ENCODE measurements at places on chromosomes 3 and 15.
A peak's percentile ranks its signal among the peaks of the same experiment; 100 is the strongest.

- no peak for DNase-seq
These were observed 26.7 kb upstream of the COL6A6 start for GRCh38 chr3:130490241-130490640.

DNA sequence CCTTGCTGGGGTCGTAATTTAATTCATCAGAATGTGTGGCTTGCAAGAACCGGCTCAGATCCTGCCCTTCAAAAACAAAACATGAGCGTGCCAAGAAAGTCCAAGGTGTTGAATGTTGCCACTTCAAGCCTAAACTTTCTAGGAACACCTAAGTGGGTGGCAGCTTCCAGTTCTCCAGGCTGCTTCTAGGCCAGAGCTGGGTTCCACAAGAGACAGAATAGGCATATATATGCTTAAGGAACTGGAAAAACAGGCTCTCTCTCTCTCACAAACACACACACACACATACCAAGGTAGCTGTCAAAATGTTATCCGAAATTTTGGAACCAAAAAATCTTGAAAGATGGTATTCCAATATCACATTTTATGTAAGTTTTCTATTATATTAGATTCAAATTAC is 890 bp upstream of the ADIPOQ start:
- no peak for DNase-seq

- no peak for DNase-seq
These were observed 91.6 kb downstream of the DNASE1L3 start for GRCh38 chr3:58119186-58119585.

GRCh38 chr3:12372741-12373280 is 83.9 kb downstream of the PPARG start:
- no peak for DNase-seq

- no peak for DNase-seq
These were observed 116.6 kb downstream of the DNAJB8 start for GRCh38 chr3:128349963-128350599.

DNA sequence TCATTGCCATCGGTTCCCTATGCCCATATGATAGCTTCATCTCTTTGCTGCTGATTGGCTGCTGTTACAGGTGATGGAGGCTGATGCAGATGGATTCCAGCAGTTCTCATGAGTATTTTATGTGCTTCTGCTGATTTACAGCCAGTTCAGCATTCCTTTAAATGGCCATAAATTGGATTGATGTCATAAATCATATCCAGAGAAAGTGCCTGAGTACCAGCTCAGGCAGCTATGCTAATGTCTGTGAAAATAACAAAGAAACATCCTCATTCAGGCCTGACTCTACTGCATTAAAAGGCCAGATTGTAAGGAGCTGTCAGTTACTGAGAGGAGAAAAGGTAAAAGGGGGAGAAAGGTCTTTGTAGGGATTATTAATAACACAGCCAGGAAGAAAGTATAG is 756.8 kb downstream of the IGSF11 start:
- DNase-seq, result no peak

DNA sequence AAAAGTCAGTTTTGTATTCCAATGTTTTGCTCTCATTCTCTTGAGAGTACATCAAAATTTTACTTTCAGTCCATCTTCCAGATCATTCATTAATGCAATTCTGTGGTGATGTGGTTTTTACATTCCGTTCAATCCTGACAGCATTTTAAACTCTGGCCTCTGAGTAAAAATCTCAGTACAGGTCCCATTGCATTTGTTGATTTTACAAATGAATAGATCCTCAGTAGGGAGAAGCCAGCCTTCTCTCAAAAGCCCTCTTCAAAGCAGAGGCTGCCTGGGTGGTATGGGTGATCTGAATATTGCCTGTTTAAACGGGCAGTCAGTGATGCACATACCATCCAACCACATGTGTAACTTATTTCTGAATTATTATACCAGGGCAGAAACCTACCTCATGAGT is 72.5 kb upstream of the TSC22D2 start:
- DNase-seq, result no peak

DNA sequence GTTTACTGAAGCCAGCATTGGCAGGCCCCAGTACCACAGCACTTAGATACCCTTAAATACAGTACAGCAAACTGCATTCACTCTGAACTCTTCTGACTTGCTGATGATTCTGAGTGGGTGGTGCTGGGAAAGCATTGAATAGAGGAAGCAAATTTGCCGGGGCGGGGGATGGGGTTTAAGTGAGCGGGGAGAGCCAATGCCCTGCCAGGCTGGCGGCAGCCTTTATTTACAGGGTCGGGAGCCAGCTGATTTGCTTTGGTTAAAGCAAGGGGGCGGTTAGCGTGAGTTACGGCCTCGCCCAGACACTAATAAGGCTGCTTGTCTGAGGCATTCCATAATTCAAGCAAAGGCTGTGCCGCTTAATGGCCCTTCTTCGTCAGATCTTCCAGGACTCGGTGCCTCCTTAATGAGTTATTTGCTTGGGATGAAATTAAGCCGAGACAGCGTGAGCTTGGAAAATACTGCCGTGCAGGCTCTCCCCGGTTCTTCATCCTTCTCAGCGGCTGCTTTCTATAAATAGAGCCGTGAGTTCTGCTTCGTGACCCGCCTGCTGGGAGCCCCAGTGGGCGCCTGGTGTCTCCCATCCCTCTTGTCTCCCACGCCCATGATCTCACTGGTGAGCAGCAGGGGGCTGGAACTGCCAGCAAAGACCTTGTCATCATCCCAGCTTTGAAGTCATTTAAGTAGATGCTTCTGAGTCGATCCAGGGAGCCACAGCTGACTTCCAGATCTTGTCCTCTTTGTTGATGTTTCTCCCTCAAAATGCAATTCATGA is 25.8 kb downstream of the SPSB4 start:
- DNase-seq, result no peak

DNA sequence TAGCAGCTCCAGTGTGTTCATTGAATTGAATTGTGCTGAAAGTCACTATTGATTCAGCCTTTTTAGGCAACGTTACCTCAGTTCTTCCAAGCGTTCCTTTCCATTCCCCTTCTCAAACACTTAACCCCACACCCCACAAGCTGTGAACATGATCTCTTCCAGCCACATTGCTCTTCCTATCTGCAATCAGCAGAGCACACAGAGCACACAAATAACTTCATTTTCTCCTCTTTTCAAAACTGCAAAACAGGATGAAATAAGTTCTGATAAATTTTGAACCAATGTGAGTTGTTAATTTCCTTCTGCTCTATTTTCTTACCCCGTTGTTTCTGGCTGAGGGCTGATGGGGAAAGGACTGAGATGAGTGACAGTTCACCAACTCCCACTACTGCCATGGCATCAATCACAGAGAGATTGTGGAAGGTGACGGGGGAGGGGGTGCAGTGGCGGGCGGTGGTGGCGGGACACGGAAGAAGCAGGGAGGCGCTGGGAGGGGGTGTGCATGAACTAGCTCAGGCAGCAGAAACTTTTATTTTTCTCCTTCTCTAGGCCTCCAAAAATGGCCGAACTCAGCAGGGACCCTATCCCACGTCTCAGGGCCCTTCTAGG is 147.2 kb downstream of the SSR3 start:
- DNase-seq, result no peak

DNA sequence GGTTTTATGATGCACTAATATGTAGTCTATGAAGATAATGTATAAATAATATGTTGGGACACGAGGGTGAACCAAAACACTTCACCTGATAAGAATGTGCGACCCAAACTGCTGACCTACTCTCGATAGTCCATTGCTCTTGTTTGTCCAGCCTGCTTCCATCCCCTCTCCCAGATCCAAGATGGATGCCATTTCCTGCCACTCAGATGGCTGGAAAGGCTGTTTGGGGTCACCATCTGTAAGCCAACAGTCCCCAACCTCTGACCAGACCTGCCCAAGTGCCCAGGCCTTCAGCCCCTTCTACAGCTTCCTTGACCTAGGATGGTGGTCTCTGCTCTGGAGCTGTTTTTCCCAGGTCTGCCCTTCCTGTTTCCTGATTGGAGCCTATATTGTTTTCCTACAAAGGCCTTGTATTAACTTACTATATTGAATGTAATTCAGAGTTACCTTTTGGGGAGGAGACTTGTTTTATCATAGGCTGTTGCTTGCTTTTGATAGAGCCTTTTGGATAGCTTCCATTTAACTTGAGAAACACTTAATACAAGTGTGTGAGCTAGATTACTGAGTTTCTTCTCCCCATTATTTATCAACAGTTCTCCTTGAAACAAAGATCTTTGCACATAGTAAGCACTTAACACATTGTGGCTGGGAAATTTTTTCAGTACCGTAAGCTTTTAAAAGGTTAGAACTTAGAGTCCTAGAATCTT is 5.0 kb upstream of the PAQR9 start:
- DNase-seq, result no peak

DNA sequence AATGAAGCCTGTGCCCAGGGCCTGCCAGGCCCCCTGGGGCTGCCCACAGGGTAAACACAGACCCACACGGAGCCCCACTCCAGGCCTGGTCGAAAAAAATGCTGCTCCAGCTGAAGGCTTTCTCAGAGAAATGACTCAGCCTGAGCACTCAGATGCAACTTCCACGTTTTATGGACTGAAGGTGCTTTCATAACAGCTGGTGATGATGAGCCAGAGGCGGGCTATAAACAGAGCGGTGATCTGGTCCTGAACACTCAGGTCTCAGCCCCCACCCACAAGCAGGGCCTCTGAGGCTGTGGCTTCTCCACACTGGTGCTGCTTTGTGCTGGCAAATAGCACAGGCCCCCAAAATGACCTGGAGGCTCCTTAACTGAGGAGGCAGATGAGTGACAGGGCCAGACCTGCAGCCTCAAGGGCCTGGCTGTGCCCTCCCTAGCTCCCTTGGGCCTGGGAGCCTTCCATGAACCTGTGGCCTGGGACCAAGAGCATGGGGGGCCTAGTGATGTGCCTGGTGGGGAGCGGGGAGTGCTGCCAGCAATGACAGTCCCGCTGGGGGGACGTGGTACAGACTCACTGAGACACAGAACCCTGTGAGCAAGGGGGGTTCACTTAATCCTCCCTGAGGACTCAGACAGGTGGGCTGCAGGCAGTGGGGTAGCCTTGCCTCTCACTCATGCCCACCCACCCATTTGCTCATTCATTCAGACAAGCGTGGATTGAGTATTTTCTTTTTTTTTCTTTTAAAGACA is 23.0 kb upstream of the FURIN start:
- peak; percentile 23 for DNase-seq

DNA sequence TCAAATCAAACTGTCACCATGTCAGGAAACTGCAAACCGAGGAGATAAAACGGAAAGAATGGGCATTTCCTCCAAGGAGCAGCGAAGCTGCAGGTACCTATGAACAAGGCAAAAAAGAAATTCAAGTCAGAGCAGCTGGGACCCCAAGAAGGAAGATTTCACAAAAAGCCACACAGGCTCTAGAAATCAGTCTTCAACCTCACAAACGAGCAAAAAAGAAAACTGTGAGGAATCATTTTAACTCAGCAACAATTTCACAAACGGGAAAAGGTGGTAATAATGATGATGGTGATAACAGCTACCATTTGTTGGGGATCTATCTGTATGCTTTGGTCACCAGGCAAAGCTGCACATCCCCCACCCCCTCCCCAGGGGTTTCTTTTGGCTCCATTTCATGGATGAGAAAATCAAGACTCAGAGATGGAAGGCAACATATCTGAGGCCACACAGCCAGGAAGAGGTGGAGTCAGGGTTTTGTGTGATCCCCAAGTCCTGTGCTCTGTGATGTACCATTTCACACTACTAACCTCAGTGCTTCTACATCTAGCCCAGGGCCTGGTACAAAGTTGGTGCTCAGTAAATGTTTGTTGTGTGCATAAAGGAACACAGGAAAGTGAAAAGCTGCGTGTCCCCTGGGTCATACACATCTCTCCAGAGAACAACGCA is 109.9 kb downstream of the IQSEC1 start:
- no peak for DNase-seq

DNA sequence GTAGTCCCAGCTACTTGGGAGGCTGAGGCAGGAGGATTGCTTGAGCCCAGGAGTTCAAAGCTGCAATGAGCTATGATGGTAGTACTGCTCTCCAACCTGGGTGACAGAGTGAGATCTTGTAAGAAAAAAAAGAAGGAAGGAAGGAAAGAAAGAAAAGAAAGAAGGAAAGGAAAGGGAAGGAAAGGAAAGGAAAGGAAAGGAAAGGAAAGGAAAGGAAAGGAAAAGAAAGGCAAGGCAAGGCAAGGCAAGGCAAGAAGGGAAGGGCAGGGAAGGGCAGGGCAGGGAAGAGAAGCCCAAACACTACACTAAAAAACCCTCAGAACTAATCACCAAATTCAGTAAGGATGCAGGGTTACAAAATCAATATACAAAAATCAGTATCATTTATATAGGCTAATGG is 341.6 kb downstream of the ERC2 start:
- DNase-seq, result no peak

All from activated CD4-positive, alpha-beta T cell treated with anti-CD3 and anti-CD28 coated beads, Interleukin-2, amount 50 U/mL, for 4 hours (primary cell).